Activated B cell treated with CpG ODN at 0.5 μM for 24 hours (primary cell): ENCODE measurements at places on chromosomes 1 and 21.

DNA sequence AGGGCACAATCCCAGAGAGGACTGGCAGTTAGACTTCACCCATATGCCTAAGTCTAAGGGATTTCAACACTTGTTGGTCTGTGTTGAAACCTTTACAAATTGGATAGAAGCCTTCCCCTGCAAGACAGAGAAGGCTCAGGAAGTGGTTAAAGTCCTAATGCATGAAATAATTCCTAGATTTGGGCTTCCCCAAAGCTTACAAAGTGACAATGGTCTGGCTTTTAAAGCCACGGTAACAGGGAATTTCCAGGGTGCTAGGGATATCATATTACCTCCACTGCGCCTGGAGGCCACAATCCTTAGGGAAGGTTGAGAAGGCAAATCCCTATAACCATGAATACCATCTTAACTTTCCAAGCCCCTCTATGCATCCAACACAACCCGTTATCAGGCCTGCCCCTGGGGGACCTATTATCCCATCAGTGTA lies 3.3 kb upstream of the FMO4 start:
- no peak for DNase-seq

- no peak for DNase-seq
Observed at GRCh38 chr1:27519331-27520258, 29.6 kb upstream of the WASF2 start.

GRCh38 chr21:38747810-38748209 lies 57.9 kb upstream of the ETS2 start:
- DNase-seq, result no peak

DNA sequence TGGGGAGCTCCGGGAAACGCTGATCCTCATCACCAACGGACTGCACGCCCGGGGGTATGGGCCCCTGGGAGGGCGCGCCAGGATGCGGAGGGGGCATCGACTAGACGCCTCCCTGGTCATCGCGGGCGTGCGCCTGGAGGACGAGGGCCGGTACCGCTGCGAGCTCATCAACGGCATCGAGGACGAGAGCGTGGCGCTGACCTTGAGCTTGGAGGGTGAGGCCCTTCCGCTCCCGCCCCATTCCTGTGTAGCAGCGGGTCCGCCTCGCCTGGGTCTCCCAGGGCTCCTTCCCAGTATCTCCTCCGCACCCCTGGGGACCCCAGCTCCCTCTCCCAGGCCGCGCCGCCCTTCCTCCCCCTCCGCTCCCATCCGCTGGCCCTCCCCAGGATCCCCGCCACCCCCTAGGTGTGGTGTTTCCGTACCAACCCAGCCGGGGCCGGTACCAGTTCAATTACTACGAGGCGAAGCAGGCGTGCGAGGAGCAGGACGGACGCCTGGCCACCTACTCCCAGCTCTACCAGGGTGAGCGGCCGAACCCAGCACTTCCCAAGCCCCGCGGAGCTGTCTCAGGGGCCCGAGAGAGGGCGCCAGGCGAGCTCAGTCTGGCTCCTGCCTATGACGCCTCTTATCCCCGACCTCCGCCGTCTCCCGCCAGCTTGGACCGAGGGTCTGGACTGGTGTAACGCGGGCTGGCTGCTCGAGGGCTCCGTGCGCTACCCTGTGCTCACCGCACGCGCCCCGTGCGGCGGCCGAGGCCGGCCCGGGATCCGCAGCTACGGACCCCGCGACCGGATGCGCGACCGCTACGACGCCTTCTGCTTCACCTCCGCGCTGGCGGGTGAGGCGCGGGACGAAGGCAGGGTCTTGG lies 5.0 kb downstream of the HAPLN2 start:
- DNase-seq, result peak; percentile 47

- DNase-seq, result no peak
Observed at GRCh38 chr1:29607236-29607635, 370.9 kb downstream of the PTPRU start.

- no peak for DNase-seq
Observed at GRCh38 chr1:95352767-95353166, 118.8 kb downstream of the RWDD3 start.

GRCh38 chr1:8822373-8823294 lies 5.2 kb upstream of the RERE start:
- DNase-seq, result no peak

DNA sequence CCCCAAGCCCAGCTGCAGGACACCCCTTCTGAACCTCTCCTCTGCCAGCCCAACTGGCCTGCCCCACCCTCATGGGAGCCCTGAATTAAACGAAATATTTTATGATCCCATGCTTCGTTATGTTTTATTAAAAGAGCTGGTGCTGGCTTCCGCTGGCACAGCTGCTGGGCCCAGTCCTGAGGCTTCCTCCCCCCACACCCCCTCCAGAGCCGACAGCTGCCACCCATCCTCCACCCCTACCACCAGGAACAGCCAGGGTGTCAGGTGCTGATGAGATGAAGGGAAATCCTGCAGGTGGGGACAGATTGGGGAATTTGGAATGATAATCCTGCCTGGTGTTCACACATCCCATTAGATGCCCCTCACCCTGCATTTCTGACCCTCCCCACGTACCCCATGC lies 19.0 kb downstream of the IGSF21 start:
- no peak for DNase-seq

GRCh38 chr1:38489844-38490270 lies 369.7 kb downstream of the RRAGC start:
- no peak for DNase-seq

DNA sequence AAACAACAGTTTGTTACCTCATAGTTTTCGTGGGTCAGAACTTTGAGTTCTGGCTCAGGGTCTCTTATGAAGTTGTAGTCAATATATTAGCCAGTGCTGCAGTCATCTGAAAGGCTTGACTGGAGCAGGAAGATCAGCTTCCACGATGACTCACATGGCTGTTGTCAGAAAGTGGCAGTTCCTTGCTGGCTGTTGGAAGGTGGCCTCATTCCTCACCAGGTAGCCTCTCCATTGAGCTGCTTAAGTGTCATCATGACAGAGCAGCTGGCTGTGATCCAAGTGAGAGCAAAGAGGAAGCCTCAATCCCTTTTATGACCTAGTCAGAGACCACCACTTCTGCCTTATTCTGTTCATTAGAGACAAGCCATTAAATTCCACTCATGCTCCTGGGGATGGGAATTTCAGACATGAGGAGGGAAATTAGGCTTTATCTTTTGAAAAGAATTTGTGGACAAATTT lies 5.6 kb downstream of the OSBPL9 start:
- DNase-seq, result no peak

DNA sequence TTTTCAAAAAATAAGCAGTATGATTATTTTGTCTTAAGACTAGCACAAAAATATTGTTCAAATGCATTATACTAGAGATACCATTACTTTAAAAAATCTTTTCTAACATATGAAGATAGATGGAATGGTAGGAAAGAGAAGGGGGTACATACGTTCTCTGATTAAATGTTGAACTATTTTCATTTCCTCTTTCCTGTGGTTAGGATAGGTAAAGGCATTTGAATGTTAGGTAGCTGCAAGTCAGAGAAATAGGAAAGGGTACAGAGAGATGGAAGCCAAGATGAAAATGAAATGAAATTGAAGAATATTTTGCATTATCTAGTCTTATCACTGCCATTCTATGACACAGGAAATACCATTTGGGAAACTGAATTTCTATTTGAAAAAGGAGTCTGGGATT lies 28.3 kb downstream of the TLCD4 start:
- no peak for DNase-seq

DNA sequence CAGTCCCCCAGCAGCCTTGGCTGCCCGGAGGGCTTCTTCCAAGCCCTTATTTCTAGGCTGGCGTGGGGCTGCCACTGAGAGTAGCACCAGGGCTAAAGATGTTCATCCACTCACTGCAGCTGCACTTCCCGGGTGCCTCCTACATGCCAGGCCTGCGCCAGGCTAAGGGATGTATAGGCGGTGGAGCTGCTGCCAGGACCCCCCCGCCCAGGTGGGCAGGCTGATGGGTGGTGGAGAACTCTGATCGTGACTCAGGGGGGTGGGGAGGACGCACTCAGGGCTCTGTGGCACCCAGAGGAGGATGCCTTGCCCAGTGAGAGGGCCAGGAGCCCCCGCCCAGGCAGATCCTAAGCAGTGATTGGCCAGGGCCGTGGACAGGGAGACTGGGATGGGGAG lies 34.1 kb downstream of the CFAP74 start:
- DNase-seq, result no peak
